NCI-H774 (cell line): ENCODE measurements at places on chromosomes 7 and 10.

DNA sequence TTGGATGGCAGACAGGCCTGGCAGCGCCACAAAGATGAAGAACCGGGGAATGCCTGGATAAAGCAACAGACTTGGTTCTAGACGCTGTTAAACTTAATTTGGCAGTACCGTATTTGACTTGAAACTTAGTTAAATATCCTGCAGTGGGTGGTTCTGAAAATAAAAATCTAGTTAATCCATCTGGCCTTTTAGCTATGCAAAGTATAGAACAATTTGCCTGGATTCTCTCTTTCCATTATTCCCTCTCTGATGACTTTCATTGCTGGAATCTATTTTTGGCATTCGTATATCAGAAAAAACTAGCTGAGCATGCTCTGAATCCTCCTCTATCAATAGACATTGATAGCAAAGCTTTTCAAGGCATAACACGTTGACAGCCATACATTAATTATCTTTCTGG, 203.6 kb downstream of the MACC1 start:
- DNase-seq, result no peak

DNA sequence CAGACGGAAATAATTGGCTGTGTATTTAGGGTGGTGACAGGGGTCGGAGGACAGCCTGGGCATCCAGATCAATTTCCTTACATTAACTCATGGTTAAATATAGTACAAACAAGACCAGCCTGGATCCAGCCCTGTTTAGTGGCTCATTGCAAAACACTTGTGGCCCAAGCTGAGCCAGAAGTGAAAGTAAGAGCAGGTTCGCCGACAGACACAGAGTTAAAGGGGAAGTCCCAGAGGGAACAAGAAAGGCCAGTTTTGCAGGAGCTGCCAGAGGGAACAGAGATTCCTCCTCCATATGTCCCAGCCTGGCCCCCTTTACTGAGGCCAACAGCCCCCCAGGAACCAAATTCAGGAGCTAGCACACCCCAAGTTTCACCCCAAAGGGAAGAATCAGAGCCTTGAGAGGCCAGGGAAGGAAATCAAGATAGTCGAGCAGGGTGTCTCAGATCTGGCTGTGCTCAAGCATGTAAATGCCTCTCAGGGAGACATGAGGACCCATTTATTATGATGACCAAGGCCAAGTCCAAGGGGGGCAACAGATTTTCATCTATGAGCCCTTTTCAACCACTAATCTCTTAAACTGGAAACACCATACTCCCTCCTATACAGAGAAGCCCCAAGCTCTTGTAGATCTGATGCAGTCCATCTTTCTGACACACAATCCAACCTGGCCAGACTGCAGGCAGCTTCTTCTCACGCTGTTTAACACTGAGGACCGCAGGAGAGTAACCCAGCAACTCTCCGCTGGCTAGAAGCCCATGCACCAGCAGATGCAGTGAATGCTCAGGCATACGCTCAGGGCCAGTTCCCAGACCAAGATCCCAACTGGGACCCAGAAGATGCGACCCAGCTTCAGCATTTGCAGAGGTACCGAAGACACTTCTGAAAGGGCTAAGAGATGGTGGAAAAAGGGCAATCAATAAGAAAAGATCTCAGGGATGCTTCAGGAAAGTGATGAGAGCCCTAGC, 15.9 kb upstream of the ADCK2 start:
- DNase-seq, result peak; percentile 23

- peak; percentile 42 for DNase-seq
These were observed 4.5 kb downstream of the SAP25 start for GRCh38 chr7:100568896-100569844.

DNA sequence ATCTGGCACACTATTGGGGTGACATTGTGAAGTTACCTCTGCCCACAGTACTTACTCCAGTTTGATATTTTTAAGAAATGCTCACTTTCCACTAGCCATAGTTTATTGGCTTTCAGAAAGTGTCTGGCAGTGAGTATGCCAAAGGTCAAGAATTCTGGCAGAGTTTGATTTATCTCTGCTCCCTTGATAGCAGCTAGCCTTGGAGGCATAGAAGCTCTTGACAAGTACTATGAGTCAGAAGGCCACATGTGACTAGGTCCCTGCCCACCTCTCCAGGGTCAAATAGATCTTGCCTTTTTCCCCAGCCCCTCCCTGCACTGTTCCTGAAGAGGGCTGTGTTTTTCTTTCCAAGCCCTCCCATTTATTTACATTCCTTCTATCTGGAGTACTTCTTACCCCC, 202.2 kb downstream of the AUTS2 start:
- no peak for DNase-seq

- no peak for DNase-seq
These were observed 133.6 kb downstream of the FANK1 start for GRCh38 chr10:126029999-126030398.

- DNase-seq, result no peak
These were observed 30.8 kb upstream of the SLC13A1 start for GRCh38 chr7:123230603-123231002.

- no peak for DNase-seq
These were observed 53.9 kb upstream of the NFE2L3 start for GRCh38 chr7:26097837-26098668.

GRCh38 chr10:104037261-104037951, 48.3 kb downstream of the COL17A1 start:
- no peak for DNase-seq
